Stimulated activated CD8-positive, alpha-beta memory T cell treated with anti-CD3 and anti-CD28 coated beads, Interleukin-4, amount 100 ng/mL, for 48 hours (primary cell): ENCODE measurements at places on chromosomes 16 and 17.

DNA sequence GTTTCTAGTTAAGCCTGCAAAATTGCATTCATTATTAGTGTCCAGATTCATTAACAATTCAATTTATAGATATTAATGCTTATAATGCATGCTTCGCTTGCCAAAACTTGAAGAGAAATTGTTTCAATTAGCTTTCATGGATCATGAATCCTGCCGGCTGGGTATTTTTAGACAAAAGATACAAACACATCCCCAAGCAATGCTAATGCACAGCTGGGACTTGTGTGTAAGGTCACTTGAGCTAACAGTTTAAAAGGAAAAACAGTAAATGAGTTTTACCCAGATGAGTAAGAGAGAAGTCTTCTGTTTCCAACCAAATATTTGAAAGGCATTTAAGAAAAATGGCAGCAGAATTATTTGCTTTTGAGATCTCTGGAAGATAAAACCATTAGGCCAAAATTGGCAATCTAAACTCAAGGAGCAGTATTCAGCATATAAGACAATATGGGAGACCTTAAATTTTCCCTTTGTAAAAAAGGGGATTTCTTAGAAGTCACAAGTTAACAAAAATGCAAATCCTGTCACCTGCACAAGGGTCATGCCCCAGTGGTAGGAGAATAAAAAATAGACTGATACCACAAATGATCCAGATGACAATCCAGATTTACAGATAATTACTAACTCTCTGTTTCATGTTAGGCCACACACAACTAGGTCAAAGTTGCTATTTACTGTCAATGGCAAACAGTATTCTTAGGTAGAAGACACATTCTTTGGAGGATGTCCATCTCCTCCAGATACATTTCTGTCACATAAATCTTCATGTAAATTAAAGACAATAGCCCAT, 418.4 kb upstream of the PMFBP1 start:
- DNase-seq, result no peak

DNA sequence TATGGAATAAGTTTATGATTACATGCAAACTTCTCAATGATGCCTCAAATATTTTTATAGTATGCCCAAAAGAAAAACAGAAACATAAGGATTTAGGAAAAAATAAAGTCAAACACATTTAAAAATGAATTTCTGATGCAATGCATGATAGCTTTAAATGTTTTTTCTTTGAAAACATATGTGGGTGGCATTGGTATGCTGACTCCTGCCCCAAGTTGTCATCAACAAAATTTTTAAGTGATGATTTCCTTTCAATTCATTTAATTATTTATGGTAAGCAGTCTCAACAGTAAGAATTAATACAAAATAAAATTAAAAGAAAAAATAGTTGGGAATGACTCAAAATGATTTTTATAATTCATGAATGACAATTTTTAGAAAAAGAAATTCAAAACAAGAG, 104.9 kb downstream of the CEP112 start:
- no peak for DNase-seq

DNA sequence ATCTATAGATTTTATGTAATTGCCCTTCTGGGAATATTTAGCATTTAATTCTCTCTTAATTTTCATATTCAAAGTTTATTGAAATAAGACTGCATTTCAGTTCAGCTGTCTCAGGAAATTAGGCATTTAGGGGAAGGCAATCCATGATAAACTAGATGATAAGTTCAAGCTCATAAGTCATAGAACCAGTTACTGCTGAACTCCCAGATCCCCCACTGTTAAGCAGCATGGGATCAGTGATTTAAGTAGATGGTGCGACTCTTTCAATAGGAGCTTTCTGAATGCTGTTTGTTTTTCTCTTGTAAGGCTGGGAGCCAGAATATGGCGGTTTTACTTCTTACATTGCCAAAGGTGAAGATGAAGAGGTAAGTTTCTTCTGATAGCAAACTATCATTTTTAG, 23.8 kb downstream of the OGFOD1 start:
- no peak for DNase-seq

DNA sequence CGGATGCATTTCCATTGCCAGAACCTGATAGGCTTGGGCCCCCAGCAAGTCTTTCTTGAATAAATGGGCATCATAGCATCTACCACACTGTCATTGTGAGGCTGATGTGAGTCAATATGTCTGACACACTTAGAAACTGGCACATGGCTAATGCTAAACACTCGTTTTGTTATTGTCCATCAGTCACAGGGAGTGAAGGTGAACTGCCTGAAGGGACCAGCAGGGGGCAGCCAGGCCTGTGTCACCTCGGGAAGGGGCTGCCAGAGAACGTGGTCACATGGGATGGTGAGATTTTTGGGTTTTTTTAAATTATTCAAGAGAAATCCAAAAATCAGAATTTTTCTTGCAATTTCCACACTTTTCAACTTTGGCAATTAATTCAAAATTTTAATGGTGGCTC, 831 bp upstream of the RCVRN start:
- DNase-seq, result peak; percentile 61

DNA sequence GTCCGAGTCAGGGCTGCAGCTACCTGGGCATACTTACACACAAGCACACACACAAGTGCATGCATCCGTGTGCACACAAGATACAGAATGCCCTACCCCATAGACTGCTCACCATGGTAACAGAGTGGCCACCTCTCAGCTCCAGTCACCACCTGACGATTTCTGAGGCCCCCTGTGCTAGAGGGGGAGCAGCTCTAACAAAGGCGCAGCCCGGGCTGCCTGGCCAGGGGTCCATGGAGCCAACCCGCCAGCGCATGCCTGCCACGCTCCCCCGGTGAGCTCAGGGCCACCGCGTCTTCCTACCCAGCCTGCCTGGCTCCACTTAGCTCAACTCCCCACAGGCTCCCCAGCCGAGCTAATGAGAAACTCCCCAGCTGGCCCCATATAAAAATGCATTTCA, 75.5 kb downstream of the ZNF423 start:
- DNase-seq, result no peak

- no peak for DNase-seq
Measured at GRCh38 chr17:81994593-81995462, 17.4 kb downstream of the ASPSCR1 start.

DNA sequence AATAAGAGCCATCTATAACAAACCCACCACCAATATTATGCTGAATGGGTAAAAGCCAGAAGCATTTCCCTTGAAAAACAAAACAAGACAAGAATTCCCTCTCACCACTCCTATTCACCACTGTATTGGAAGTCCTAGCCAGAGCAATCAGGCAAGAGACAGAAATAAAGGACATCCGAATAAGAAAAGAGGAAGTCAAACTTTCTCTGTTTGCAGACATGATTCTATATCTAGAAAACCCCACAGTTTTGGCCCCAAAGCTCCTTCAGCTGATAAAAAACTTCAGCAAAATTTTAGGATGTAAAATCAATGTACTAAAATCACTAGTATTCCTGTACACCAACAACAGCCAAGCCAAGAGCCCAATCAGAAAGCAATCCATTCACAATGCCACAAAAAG, 271.8 kb upstream of the AXIN2 start:
- no peak for DNase-seq

- DNase-seq, result no peak
Measured at GRCh38 chr17:16913463-16913862, 58.5 kb downstream of the TNFRSF13B start.

GRCh38 chr17:49471089-49471683, 23.9 kb upstream of the NGFR start:
- DNase-seq, result no peak

GRCh38 chr17:10130677-10131076, 67.7 kb downstream of the GAS7 start:
- DNase-seq, result no peak

GRCh38 chr17:73492821-73493814, 151.1 kb downstream of the SDK2 start:
- DNase-seq, result no peak

DNA sequence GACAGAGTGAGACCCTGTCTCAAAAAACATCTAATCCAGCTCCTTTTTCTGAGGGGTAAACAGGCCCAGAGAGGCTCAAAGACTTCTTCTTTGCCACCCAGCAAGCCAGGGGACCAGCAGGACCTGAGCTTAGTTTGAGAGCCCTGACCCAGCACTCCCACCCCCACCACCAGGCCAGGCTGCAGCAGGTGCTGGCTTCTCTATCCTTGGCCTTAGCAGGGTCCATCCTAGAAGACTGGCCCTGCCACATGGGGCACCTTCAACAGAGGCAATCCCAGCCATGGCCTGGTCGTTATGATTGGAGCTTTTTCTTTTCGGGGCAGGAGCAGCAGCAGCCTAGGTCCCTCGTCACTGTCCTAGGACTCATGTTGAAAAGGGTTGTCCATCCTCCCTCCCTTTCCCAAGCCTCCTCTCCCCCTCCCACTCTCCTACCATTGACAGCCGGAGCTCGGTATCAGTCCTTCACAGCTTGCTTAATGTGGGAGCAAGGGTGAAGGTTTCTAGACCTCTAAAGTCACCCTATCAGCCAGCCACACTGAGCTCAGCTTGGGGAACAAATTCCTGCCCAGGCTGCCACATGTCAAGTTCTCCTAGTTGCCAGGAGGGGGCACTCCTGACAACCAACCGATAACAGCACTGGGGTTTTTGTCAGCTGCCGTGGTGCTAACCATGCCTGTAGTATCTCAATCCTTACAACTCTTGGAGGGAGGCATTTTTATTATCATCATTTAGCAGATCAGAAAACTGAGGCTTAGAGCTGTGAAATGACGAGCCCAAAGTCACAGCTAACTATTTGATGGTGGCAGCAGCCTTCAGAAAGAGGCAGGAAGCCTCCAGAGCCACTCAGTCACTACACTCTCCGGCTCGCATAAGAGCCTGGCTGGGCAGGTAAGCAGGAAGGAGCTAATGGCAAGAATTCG, 11.2 kb downstream of the MRPL27 start:
- peak; percentile 68 for DNase-seq

GRCh38 chr17:15944759-15945526, at the start of gene ADORA2B:
Gene ADORA2B, plus strand, starts transcription at chr17:15945130. Its CDS starts 119 bp downstream, at chr17:15945249.
- peak; percentile 69 for DNase-seq

GRCh38 chr16:79482011-79482410, 118.5 kb downstream of the MAF start:
- DNase-seq, result no peak

GRCh38 chr17:2230877-2231276, 72.7 kb downstream of the SMG6 start:
- DNase-seq, result no peak

- no peak for DNase-seq
Measured at GRCh38 chr16:53428681-53429080, 5.6 kb upstream of the RBL2 start.

DNA sequence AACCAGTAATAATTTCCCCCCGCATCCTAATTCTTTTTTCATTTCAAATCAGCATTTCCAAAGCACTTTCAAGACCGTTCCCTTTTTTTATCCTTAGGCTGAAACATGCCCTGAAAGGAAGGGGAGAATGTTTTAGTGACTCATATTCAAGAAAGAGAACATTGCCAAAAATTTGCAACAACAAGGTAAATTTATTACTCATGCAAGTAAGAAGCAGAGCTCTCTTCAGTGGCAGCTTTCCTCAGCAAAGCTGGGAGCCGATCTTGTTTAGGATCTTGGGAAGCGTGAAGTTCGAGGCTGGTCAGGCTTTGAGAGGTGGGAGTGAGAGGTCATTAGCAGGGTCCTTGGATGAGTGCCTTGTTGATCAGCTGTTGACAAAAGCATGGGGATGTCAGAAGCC, 129.5 kb downstream of the PRKCA start:
- no peak for DNase-seq

DNA sequence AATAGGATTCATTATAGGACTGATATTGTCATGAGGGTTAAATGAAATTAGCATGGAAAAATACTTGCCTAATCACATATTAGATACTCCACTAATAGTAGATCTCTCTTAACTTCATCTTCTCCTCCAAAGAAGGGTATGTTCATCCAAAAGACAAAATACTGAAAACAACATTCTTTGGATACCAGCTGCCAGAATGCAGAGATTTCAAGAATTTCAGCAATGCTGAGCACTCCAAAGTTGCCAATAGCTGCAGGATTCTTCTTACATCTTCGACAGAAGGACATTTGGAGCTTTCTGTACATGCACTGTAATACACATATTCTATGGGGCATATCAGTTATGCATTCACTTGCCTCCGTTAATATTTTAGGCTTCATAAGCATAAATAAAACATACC, 436.5 kb downstream of the HAPSTR1 start:
- DNase-seq, result no peak

DNA sequence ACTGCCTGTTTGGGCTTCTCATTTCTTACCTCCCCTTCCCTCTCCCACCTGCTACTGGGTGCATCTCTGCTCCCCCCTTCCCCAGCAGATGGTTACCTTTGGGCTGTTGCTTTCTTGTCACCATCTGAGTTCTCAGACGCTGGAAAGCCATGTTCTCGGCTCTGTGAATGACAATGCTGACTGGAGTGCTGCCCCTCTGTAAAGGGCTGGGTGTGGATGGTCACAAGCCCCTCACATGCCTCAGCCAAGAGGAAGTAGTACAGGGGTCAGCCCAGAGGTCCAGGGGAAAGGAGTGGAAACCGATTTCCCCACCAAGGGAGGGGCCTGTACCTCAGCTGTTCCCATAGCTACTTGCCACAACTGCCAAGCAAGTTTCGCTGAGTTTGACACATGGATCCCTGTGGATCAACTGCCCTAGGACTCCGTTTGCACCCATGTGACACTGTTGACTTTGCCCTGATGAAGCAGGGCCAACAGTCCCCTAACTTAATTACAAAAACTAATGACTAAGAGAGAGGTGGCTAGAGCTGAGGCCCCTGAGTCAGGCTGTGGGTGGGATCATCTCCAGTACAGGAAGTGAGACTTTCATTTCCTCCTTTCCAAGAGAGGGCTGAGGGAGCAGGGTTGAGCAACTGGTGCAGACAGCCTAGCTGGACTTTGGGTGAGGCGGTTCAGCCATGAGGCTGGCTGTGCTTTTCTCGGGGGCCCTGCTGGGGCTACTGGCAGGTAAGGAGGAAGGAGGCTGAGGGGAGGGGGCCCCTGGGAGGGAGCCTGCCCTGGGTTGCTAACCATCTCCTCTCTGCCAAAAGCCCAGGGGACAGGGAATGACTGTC, at the start of gene CD68:
Gene CD68 (plus strand): TSS at position 638 of the 833 bp plus-strand sequence. CDS start 40 bp downstream, at position 678.
- DNase-seq, result peak; percentile 82
